Tibial artery (tissue), 4 donors: ENCODE measurements at places on chromosomes 5 and 9.

- no peak for DNase-seq
These were observed 17.0 kb downstream of the LHX3 start for GRCh38 chr9:136187683-136188586.

DNA sequence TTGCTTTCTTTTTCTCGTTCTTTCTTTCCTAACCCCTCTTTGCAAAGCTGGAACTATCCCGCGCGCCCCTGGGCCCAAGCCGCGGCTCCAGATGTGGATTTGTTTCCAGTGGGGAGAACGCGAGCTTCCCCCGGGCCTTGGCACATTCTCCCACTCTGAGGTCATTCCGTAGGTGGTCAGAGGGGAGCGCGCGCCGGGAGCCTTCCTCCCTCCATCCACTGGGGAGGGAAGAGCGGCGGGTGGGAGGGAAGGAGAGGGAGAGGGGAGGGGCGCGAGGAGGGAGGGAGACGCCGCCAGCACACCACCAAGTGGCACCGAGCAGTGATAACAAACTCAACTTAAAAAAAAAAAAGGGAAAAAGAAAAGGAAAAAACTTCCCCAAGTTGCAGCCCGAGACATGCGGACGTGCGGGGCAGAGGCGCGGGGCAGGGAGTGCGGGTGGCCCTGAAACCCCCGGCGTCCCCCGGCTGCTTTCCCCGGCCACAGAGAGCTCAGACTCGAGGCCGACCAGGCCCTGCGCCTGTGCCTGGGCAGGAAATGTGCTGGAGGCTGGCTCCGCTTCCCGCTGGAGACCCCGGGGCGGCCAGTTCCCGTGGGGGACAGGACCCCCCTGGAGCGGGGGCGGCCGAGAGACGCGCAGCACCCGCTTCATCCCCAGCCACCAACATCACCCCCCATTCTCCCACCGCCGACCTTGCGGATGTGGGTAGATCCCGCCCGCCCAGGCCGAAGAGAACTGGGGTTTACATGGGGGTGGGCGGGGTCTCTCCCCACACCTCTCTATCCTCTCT is 3.1 kb downstream of the IER5L start:
- DNase-seq, result peak; percentile 89

GRCh38 chr9:129069862-129070641 is 10.9 kb upstream of the DOLPP1 start:
- no peak for DNase-seq

- peak; percentile 42 for DNase-seq
These were observed 120.5 kb downstream of the ADAMTS2 start for GRCh38 chr5:179224741-179225140.

GRCh38 chr5:24555229-24555628 is 89.5 kb downstream of the CDH10 start:
- DNase-seq, result no peak

GRCh38 chr9:81461196-81461595 is 228.2 kb downstream of the TLE1 start:
- DNase-seq, result no peak

DNA sequence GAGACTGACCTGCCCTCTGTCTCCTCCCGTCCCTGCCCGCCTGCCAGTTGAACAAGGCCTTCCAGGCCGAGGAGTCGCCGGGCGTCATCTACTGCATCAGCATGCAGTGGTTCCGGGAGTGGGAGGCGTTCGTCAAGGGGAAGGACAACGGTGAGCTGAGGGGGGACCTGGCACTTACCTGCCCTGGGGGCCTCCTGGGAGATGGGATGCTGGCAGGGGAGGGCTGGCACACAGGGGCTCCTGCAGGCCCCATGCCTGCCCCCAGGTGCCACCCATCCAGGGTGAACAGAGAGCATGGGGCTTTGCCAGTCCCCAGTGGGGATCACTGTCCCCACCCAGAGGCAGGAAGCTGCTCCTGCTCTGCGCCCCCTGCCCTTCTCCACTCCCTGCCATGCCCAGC is 43.0 kb downstream of the USP20 start:
- DNase-seq, result no peak

DNA sequence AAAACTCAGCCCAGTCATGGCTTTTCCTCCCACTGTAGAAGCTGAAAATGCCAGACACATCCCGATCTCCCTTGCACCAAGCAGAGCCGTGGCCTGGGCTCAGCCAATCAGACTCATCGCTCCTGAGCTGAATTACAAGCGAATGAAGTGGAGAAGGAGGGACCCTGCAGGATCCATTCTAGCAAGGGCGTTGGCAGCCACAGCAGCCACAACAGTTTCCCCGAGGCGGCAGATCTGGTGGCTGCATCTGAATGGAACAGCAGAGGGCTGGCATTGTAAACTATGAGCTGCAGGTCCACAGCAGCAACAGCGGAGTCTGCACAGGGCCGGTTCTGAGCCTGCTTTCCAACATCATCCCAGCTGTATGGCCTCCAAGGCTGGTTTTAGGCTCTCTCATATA is 23.8 kb downstream of the ALG2 start:
- DNase-seq, result no peak

- DNase-seq, result no peak
These were observed 157.5 kb downstream of the DMRT2 start for GRCh38 chr9:1207686-1208085.

- no peak for DNase-seq
These were observed 2.9 kb upstream of the ISCA1 start for GRCh38 chr9:86285261-86285660.

DNA sequence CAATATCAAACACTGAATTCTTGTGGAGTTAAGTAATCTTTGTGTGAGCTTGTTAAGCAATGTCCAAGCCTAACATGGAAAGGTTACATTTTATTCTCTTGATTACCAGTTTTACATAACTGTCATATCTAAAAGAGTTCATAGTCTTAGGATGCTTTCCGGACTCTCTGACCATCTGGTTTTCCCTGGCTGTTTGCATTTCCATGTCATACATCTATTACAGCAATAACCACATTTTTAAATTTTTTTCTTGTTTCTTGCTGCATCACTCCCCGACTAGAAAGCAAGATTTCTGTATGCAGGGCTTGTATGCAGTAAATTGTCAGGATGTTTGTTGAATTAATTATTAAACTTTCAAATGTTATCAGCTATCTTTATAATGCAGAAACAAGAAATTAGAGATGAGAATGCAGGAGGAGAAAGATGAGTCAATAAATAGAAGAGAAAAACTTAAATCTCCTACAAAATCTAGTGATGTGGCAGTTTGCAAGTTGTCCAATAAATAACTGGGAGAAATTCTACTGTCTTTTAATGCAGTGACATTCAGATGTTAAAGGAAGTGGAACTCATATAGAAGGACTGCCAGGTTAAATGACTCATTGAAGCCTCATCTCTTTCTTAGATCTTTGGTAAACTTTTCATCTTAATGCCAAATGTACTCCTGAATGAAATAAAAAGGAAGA is 179.6 kb upstream of the SGCD start:
- DNase-seq, result no peak

GRCh38 chr5:56164376-56164775 is 68.8 kb downstream of the ANKRD55 start:
- no peak for DNase-seq

- no peak for DNase-seq
These were observed 109.0 kb upstream of the DAB2 start for GRCh38 chr5:39533749-39534148.

- peak; percentile 83 for DNase-seq
These were observed 1.9 kb downstream of the SPRY4 start for GRCh38 chr5:142322747-142323479.

DNA sequence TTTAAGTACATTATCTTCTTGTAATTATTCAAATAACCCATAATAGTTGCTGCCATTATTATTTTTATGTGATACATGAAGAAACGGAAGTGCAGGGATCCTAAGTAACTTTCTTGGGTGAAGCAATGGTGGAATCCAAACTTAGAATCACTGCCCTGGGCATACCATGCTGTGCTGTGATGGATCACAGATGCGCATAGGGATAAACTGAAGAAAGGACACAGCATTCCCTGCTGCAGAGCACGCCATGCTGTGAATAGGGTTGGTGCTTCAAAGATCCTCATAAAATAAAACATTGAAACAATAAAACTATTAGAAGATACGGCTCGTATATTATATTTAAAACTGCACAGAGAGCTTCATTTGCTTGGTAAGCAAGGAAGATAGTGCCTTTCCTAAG is 211.7 kb upstream of the ADAMTS16 start:
- no peak for DNase-seq

- no peak for DNase-seq
These were observed 87.5 kb downstream of the SECISBP2 start for GRCh38 chr9:89405826-89406225.

GRCh38 chr5:97923496-97923895 is 740.4 kb upstream of the RIOK2 start:
- no peak for DNase-seq

- no peak for DNase-seq
These were observed 398.0 kb upstream of the SLC24A2 start for GRCh38 chr9:20186823-20187222.

GRCh38 chr5:137282216-137282615 is 216.9 kb downstream of the SPOCK1 start:
- no peak for DNase-seq

DNA sequence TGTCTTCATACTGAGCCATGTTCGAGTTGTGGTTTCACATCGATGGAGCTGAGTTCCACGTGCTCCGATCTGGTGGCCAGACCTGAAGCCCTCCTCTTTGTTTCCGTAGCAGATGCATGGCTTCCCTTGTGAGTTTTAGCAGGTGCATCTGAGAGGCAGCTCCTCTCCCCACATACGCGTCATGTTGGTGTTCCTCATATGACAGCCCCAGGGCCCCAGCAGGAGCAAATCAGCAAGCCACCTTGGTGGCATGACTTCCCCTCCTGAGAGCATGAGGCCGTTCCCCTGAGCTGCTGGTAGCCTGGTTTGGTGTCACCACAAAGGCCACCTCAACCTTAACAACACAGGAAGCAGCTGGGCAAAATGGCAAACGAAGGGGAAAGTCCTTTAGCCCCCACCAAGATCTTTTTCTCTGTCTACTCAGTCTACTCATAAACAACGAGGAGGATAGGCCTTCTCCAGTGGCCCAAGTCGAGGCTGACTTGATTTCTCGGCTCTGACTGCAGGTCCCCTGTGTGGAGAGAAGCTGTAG is 5.9 kb downstream of the CYFIP2 start:
- DNase-seq, result no peak

DNA sequence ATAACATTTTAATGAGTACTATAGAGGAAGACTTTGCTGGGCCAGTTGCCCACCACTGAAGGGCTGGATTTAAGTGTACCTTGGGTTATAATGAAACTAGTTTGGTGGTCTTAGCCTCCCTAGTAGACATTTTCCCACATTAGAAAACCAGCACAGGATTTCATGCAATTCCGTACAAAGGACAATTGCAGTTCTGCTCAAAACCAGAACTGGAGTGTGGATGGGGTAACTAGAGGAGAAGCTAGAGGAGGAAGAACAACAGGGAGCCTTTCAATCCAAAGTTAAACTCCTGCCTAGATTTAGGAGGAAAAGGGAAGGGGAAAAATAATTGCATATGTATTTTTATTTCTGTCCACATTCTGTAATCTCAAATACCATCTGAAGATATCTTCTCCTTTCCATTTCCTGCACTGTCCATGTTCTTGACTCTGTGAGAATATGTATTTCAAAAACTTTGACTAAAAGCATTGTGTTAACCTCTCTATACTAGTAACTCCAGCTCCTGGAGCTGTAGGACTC is 97.5 kb upstream of the SSBP2 start:
- peak; percentile 25 for DNase-seq

- no peak for DNase-seq
These were observed 57.6 kb downstream of the PTTG1 start for GRCh38 chr5:160479220-160479619.

DNA sequence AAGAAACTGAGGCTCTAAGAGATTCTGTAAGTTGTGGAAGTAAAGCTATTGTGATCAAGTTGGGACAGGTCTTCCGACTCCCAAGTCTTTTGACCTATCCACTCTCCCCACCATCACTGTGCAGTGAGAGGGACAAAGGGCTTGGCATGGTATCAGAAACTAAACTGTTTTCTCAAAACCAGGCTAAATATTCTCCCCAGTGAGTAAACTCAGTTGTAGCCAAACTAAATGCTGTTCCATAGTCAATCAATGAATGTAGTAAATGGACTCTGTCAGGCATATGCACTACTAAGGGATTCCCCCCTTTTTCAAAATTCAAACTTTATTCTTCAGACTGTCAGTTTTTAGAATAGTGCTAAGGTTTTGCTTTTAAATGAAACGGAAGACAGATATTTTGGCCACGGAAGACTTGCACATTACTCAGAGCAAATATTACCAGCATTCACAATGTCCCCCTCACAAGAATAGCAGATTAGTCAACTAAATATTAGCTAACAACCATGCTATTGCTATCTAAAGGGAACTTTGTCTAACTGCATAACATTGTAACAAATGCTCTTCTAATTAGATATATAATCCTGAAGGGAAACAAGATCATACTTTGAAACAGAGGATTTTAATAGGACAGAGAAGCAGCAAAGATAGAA is 7.1 kb downstream of the PRKAA1 start:
- DNase-seq, result no peak

GRCh38 chr9:111106202-111106601 is 67.9 kb upstream of the LPAR1 start:
- DNase-seq, result no peak

- no peak for DNase-seq
These were observed 54.0 kb downstream of the TMEM161B start for GRCh38 chr5:88214655-88215054.

DNA sequence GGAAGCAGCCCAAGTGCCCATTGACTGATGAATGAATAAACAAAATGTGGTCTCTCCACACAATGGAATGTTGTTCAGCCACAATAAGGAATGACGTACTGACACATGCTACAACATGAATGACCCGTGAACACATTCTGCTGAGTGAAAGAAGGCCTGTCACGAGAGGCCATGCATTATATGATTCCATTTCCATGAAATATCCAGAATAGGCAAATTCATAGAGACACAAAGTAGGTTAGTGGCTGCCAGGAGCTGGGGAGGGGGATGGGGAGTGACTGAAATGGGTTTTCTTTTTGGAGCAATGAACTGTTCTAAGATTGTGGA is 41.4 kb downstream of the BICD2 start:
- no peak for DNase-seq

DNA sequence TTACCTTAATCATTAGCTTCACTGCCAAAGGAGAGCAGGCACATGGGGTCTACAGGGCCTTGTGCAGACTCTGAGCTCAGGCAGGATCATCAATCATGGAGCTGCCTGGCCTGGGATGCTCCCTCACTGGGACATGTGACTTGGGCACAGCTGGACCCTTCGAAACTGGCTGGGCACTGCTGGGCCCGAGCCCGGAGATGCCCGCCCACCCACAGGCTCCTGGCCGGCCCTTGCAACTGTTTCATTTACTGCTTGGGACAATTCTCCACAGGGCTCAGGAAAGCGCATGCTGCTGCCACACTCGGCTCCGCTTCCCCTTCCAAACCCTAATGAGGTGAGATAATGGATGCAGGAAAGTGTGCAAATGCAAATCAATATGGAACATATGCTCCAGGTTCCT is 387.5 kb downstream of the TRIM36 start:
- DNase-seq, result no peak

DNA sequence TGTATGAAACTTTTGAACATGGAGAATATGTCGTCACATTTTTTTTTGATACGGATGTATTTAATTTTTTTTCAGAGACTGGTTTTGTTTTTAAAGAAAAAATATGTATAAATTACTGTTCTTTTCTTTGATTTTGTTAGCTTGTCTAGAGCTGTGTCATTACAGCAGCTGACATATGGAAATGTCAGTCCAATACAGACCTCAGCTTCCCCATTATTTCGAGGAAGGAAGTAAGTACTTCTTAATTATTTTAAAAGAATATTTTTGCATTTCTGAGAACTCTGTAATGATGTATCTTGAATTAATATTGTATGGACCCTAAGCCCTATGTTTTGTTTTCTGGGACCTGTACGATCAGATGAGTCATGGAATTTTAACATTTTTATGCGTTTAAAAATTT is 7.6 kb downstream of the TENT2 start:
- no peak for DNase-seq

- DNase-seq, result no peak
These were observed 185.7 kb downstream of the MARCHF11 start for GRCh38 chr5:15993919-15994318.
